ENCODE measurements at places on chromosomes 5 and 9.

- DNase-seq: no peak
Measured at GRCh38 chr5:78647351-78647818, 1.2 kb downstream of the LHFPL2 start.

GRCh38 chr9:92634712-92635605, 35.0 kb downstream of the IPPK start:
- DNase-seq: peak; percentile 86

GRCh38 chr9:32010322-32010721, 374.1 kb upstream of the ACO1 start:
- DNase-seq: no peak

DNA sequence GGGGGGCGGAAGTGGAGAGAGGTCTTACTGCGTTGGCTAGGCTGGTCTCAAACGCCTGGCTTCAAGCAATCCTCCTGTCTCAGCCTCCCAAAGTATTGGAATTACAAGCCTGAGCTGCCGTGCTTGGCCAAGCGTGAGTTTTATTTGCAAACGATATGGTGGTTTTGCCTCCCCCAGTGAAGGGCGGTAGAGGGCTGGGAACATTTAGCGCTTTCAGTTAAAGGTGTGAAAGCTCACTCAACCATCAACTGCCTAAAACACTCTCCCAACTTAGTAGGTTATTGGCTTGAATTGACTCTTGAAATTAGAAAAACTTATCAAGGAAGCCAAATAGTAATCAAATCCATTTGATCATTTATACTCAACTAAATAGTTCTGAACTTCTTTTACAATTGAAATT, 156.3 kb downstream of the ESM1 start:
- no peak for DNase-seq

GRCh38 chr9:35810122-35810521, 1.9 kb downstream of the SPAG8 start:
- no peak for DNase-seq

DNA sequence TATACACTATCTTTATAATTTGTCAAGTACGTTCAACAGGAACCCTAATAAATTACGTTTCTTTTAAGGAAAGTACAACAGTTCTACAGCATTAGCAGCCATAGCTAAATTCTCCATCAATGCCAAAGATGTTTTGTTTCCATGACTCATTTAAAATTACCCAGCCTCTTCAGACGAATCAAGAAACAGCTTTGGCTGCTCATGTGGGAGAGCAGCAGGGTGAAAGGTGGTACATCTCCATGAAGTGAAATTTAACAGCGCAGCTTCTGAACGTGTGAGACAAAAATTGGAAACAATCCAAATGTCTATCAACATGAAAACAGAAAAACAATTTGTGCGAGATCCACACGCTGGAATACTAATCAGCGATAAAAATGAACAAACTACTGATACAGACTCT, 327.3 kb upstream of the CDH6 start:
- DNase-seq: no peak

- DNase-seq: no peak
Measured at GRCh38 chr9:6869081-6869948, 111.5 kb downstream of the KDM4C start.

DNA sequence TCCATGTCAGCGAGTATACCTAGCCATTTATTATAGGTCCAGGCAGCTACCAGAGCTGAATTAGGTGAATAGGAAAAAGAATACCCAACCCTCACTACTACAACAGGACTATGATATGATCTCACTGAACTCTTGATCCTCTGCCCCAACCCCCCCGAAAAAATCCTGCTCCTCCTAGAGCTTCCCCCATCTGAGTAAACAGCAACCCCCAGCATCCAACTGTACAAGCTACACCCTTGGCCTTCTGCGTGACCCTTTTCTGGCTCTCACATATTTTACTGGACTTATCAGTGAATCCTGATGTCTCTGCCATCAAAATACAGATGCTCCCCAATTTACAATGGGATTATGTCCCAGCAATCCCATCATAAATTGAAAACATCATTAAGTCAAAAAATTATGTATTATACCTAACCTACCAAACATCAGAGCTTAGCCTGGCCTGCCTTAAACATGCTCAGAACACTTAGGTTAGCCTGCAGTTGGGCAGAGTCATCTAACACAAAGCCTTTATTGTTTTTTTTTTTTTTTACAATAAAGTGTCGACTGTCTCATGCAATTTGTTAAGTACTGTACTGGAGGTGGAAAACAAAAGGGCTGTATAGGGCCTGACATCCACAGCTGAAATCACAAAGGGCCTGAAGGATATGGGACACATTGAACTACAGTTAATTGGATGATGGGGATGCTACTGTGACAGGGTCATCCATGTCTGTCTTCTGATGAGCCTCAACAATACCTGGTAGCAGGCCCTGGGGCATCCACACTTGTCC, 128.9 kb upstream of the ERCC6L2 start:
- no peak for DNase-seq

- no peak for DNase-seq
Measured at GRCh38 chr9:122016309-122016708, 76.8 kb downstream of the TTLL11 start.

- DNase-seq: no peak
Measured at GRCh38 chr5:44385291-44385900, 3.8 kb downstream of the FGF10 start.

GRCh38 chr9:2459756-2460155, 161.8 kb upstream of the VLDLR start:
- DNase-seq: no peak

DNA sequence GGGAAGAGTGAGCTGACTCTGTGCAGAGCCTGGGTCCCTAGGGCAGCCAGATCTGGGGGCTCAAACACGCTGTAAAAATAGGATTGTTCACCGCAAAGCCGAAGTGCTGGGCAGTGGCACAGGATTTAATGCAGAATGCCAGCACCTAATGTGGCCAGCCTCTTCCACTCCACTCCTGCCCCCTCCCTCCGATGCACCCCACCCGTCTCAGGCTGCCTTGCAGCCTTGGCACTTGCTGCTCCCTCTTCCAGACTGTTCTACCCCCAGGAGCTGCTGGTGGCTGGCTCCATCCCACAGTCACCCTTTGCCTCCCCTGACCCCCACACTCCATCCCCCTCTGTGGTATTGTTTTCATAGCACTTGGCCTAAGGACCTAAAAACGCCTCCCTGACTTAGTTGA, 86.2 kb downstream of the SEMA4D start:
- DNase-seq: no peak

DNA sequence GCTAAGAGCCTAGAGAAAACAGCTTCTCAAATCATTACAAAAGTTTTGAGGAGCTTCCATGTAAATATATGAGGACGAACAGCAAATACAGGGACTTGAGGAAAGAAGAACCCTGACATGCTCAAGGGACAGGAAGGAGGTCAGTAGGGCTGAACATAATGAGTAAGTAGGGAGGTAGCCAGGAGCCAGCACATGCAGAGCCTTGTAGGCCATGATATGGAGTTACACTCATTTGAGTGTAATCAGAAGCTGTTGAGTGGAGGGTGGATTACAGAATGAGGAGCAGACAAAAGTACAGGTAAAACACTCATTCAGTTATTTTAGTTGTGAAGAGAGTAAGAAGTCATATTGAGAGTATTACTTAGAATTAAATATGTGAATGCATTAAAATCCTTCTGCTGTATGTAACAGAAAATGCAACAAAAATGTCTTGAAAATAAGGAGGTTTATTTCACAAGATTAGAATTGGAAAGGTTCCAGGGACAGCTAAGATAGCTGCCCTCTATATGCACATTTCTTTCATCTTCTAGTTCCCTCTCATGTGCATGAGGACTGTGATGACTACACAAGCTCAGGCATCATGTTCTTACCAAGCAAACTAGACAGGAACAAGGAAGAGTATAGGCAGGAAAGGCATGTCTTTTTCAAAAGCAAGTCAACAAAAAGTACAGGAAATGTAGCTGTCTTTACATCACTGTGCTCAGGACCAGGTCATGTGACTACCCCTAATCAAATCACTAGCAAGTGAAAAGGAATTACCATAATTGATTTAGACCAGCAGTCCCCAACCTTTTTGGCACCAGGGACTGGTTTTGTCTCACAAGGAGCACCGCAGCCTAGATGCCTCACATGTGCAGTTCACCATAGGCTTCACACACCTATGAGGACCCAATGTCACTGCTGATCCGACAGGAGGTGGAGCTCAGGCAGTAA, 87.2 kb downstream of the TMEM232 start:
- DNase-seq: no peak

- no peak for DNase-seq
Measured at GRCh38 chr5:173680660-173681242, 64.3 kb upstream of the BOD1 start.

DNA sequence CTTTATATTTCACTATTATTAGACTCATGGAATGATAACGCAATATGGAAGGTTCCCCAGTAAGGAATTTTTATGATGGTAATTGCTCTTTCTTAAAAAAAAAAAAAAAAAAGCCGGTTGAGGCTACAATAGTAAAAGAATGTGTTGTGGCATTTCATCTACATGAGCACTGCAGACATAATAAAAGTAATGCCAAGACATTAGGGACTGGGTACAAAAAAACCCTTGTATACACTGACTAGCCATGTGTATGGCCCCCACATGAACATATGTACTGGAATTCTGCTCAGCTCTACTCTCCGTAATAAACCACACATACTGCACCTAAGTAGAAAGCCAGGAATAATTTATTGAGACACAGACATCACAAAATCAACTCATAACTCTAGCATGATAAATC, 218.4 kb downstream of the ADAMTS6 start:
- DNase-seq: no peak

Measured in uterus (tissue), 4 donors.